GM03348 (cell line): ENCODE measurements at places on chromosomes 7 and 10.

- no peak for DNase-seq
These were observed 30.3 kb downstream of the HACD1 start for GRCh38 chr10:17586821-17587234.

DNA sequence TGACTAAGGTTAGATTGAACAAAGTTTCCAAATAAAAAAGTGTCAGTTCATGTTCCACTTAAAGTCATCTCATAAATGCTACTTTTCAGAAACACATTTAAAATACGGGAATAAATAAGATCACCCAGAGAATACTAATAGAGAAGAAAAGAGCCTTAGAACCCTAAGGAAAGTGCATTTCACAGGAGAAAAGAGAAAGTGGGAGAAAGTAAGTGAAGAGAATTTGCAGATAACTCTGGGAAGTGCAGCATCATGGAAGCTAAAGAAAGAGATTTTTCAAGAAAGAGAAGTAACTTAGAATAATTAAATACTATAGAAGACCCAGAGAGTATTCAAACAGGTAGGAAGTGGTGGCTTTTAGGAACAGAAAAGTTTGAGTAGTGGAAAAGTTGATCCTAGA, 132.6 kb downstream of the VTI1A start:
- no peak for DNase-seq

DNA sequence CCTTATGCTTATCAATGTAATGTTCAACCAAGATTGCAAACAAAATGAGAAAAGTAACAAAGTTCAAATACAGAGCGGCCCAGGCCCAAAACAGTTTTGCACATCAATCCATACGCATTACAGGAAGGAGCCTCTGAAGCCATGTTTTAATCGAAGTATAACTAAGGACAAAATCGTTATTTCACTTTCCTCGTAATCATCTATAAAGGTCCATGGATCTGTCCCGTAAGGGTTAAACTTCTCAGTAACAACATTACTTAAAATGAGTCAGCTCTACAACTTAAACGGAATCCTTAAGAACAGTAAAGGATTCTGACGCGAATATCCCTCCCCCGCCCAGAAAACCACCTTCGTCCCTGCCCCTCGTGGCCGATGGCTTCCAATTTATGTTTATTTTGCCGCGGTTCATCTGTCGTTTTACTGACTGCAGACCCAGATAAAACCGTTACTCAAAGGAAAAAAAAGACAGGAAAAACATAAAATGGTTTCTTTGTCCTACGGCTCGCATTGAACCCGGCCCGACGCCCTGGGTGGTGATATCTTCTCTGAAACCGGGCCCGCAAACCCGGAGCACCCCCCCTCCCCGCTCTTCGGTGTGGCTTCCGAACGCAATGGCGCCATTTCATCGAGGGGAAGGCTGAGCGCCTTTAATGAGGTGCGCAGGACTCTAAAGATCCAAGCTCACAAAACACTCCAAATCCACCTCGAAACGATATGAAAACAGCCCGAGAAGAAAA, 1.1 kb downstream of the HNRNPA2B1 start:
- DNase-seq, result peak; percentile 59

GRCh38 chr10:109996225-109996624, 11.6 kb upstream of the ADD3 start:
- no peak for DNase-seq

DNA sequence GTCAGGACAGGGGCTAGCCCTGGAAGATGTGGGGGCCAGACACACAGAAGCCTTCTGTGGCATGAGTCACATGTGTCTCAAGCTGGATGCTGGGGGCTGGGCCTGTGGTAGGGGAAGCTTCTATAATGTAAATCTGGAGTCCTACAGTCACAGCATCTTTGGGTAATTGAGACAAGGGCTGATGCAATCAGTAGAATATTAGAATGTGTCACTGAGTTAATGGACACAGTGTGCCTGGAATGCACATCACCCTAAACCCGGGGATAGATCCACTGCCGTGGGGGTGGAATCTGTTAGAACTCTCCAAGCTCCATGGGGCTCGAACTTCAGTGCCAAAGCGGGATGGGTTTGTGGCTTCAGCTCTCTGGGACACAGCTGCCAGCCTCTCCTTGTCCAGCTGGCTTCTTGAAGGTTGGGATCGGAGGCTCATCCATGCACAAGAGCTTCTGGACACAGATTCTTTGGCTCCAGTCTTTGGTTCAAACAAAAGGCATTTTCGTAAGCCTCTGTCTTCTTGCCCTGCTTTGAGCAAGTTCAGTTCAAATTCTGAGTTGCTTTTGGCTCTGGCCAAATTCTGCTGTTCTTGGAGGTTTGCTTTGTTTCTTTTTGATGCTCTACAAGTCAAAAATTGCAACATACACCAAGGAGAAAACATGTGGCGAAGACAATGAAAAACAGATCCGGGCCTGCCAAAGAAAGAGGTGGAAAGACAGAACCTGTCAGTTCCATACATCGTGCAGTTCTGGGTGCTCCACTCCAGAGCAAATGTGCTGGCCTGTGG, 194.8 kb upstream of the ZNF32 start:
- DNase-seq, result peak; percentile 75

GRCh38 chr7:55132550-55132889, 113.7 kb downstream of the EGFR start:
- DNase-seq, result no peak

- no peak for DNase-seq
These were observed 8.2 kb upstream of the ERVW-1 start for GRCh38 chr7:92485974-92486373.

GRCh38 chr10:964988-965417, 23.2 kb upstream of the GTPBP4 start:
- no peak for DNase-seq

GRCh38 chr10:58672845-58673244, 160.2 kb downstream of the BICC1 start:
- DNase-seq, result no peak

DNA sequence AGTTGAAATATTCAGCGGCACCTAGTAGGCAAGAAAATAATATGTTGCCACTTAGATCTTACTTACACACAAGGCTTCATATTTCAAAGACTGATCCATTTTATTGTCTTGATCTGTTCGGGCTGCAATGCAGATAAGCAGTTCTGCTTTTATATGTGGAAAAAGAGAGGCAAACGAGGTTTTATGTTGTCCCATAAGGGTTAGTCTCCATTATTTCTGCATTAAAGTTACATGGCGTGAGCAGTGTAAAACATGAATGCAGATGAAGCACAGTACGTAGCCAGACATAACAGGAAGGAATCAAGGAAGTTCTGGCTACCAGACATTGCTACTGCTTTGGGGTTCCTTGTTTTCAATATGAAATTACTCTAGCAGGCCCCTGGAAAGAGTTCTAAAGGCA, 224.8 kb downstream of the BBS9 start:
- no peak for DNase-seq

GRCh38 chr7:11951909-11952308, 119.9 kb upstream of the THSD7A start:
- DNase-seq, result no peak

- DNase-seq, result no peak
These were observed 1004.9 kb downstream of the KCNMA1 start for GRCh38 chr10:76632767-76633051.

DNA sequence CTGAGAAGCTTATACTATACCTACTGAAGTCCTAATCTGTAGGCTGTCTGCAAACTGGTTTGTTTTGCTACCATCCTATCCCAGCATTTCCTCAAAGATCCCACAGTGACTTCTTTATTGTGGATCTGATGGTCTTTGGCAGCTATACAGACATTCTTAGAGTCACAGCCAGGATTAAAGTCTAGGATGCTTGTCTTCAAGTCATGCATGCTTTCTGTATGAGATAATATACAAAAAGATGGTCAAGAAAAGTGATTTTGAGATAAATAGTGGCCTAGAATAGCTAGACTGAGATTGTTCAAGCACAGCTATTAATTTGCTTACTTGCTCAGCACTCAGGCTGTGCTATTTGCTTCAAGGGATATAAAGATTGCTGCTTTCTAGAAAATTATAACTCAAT, 454.4 kb downstream of the AUTS2 start:
- peak; percentile 64 for DNase-seq

DNA sequence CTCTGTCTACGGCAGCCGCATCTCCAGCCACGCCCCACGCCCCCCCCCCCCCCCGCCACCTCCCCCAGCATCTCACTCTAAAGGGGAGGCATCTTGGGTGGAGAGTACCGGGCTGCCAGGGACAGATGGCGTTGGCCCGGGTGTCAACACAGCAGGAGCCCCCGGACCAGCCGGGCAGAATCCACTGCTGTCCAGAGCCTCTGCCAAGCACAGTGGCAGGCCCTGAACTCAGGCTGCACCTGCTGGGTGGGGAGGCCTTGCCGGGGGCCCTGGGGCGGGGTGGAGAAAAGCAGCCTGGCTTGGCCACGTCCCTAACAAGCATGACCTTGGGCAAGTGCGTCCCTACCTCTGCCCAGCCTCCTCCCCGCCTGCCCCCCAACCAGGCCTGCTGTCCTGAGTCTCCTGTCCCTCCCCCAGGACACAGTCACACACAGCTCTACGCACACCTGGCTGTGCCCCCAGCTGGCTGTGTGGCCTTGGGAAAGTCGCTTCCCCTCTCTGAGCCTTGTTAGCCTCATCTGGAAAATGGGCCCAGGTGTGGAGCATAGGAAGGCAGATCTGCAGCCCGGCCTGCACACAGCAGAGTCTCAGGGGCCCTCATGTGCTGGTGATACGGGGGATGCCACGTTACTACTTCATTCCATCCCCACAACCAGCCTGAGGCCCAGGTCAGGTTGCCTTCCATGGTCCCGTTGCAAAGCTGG, 45.2 kb downstream of the MICALL2 start:
- DNase-seq, result no peak

DNA sequence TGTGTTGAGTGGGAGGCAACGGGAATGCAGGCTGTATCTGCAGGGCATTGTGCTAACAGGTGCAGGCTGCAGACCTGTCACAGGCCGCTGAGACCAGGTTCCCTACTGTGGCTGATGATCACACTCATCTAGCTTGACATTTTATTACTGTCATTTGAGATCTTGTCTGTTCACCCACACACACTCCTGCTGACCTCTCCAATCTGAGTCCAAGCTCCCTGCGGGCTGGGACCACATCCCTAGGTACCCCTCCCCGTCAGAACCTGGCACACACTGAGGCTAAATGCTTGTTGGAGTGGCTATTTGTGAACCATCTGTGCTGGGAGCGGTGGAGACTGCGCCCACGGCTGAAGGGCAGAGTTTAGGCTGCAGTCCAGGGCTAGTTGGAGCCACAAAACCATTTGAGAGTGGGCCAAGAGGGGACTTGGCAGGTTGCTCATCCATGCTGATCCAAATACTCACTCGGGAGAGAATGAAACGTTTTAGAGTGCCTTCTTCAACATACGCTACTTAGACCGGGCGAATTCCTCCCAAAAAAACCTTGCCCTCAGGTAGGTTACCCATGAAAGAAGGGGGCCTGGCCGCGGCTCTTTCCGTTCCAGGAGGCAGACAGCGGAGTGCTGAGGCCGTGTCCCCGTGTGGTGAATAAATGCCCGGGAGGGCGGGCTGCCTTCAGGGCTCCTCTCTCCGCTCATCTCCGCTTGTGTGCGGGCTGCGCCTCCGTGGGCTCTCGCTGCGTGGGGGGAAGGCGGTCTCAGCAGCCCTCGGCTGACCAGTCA, 164.4 kb downstream of the RGS10 start:
- peak; percentile 27 for DNase-seq

DNA sequence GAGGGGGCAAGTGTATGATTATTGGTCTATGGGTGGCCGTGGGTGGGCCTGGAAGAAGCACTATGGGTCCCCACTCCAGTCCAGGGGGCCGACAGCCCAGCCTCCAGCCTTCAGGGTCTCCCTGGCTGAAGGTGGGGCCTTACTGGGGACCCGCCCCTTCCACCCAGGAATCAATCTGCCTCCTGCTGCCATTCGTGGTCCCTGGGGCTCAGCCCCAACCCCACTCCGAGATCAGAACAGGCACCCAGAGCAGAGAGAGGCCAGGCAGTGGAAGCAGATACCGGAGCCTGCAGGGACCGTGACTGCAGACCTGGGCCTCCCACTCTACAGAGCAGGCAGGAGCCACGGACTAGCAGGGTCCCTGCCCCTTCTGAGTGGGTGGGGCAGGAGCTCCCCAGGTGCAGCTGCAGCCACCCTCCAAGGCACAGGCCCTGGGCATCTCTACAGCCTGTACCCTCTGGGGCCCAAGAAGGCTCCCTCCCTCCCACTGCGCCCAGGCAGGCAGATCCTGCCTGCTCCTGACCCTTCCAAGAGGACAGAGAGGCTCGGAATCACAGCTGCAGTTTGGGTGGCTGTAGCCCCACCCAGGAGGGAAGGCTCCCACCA, 13.6 kb upstream of the FOXL3 start:
- no peak for DNase-seq

GRCh38 chr7:130865408-130866236, 131.6 kb upstream of the KLF14 start:
- DNase-seq, result no peak

- DNase-seq, result peak; percentile 63
These were observed 29.2 kb upstream of the AP5Z1 start for GRCh38 chr7:4745971-4746919.

- DNase-seq, result no peak
These were observed 149.0 kb upstream of the TCF7L2 start for GRCh38 chr10:112801004-112801403.

- DNase-seq, result no peak
These were observed 97.0 kb downstream of the ABLIM1 start for GRCh38 chr10:114561008-114561523.

GRCh38 chr7:122438492-122438891, 133.9 kb upstream of the FEZF1 start:
- DNase-seq, result no peak

DNA sequence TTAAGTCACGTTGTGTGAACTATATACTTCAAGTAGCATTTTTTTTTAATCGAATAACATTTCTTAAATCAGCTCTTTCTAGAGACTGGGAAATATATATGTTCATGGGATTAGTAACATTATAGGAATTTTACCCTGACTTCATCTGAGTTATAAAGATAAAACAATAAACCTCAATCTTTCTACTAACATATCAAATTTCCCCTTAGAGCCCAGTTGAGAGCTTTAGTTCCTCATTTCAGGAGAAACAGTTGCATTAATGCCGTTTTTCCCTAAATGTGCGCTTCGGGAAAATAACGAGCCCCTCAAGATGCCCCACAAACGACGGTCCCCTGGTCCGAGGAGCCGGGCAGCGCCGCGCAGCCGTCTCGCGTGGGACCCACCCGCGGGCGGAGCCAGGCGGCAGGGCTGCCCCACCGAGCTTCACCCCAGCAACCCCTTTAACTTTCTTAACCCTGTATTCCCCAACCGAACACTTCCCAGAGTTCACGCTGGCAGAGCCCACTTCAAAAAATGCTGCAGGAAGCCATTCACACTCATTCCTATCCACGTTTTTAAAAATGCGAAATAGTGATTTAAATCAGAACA, 152.5 kb upstream of the YAE1 start:
- peak; percentile 9 for DNase-seq

- no peak for DNase-seq
These were observed 55.0 kb downstream of the SNX10 start for GRCh38 chr7:26346611-26347203.

- no peak for DNase-seq
These were observed 54.7 kb downstream of the RASGEF1A start for GRCh38 chr10:43212043-43212721.

- peak; percentile 51 for DNase-seq
These were observed 34.0 kb upstream of the DNMBP start for GRCh38 chr10:100043796-100044195.

- no peak for DNase-seq
These were observed 405.0 kb upstream of the ZMIZ1 start for GRCh38 chr10:78663721-78664120.

GRCh38 chr10:26696786-26697162, 727 bp upstream of the PDSS1 start:
- DNase-seq, result no peak

GRCh38 chr10:124614003-124614659, 130.0 kb downstream of the FAM53B start:
- no peak for DNase-seq
